Activated CD8-positive, alpha-beta memory T cell treated with anti-CD3 and anti-CD28 coated beads for 1 hour (primary cell): ENCODE measurements at places on chromosomes 4 and X.

DNA sequence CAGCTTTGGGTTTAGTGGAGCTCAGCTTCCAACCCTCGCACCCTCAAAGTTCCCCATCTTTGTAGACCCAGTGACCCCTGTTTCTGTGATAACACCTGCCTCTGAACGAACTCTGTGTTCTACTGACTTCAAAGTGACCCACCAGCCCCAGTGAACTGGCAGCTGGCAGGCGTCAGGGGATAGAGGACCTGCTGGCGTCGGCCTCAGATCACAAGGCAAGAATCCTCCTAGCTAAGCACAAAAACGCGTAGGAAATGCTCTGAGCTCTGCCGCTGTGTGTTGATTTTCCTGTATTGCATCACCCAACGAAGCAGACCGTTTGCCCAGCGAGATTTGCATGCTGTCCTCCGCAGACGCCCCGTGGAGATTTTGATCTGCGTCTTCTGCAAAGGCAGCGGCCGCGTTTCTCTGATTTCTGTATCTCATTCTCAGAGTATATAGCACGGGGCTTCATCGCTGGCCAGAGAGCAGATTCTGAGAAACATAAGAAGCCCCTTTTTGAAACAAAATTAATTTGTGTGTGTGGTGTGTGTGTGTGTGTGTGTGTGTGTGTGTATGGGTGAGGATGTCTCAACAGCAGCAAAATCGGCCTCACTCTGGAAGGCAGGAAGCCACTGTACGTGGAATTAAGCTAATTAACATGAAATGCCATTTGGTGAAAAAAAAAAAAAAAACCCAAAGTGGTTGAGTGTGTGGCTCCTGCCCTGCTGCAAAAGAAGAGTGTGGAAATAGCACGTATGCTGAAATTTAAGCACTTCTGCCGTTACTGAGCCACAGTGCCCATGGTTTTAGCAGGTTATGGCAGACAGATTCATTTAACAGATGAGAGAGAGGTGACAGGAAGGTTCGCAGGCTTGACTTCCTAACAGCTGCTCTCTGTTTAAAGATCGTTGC, 29.2 kb upstream of the ASMTL start:
- DNase-seq: no peak

DNA sequence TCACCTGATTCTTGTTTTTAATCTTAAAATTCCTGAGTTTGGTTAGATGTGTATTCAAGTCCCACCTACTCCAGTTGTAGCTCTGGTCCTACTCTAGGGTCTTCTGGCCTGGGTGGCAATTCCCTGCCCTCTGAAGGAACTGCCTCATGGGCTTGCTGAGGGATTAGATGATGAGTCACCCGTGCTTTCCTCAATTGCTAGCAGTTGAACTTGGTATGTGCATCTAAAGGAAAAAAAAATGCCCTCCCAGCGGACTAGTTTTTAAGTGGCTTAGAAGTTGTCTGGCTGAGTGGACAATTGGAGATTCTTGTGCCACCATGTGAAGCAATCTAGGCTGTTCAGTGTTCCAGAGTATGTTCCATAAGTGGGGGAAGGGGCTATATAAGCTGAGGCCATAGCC, 127.0 kb downstream of the CCNG2 start:
- DNase-seq: no peak

GRCh38 chr4:181618038-181618618, 625.1 kb upstream of the TENM3 start:
- no peak for DNase-seq

- no peak for DNase-seq
Measured at GRCh38 chr4:7469023-7469422, 34.3 kb upstream of the PSAPL1 start.
